ENCODE measurements at places on chromosomes 3 and 15.

- peak; percentile 26 for DNase-seq
Observed at GRCh38 chr3:65005486-65005885, 317.7 kb upstream of the ADAMTS9 start.

DNA sequence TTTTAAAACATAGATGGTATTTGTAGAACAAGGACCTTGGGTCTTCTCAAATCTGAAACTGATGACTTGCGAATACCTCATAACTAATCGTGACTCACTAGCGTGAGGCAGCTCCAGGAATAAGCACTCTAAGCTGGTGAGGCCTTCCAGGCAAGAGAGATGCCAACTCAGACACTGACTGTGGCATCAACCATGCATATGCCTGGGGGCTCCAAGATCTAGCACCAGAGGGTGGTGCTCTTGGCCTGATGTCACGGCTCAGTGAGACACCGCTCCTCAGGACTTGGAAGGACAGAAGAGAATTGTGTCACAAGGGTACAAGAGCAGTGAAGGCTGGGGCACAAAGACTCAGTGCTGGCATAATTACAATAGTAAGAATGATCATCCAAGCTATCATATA is 125.0 kb upstream of the TRIM42 start:
- peak; percentile 2 for DNase-seq

DNA sequence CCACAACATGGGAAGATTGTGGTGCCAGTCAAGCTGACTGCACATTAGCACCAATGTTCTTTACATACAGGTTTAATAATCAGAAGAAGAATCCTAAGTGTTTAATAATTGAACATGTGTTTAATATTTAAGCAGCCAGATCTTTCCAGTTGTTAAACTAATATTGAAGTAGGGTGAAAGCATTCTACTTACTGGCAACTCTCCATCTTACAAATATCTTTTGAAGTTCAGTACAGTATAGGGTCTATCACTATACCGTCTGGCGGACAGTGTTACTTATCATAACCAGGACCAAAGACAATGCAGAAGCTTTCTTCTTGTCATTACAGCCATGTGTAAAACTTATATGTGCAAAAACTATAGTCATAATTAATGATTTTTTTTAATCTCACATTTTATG is 376.4 kb downstream of the CNTN6 start:
- no peak for DNase-seq

GRCh38 chr3:183252118-183252782 is 803 bp upstream of the B3GNT5 start:
- DNase-seq, result no peak

DNA sequence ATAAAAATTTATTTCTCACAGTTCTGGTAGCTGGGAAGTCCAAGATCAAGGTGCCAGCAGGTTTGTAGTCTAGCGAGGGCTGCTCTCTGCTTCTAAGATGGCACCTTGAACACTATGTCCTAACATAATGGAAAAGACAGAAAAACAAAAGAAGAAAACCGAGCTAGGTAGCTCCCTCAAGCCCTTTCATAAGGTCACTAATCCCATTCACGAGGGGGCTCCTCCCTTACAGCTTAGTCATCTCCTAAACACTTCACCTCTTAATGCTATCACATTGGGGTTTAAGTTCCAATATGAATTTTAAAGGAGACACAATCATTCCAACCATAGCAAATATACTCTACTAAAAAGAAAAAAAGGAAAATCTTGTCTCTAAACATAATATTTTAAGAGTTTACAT is 23.6 kb downstream of the GOLGA6D start:
- DNase-seq, result no peak

DNA sequence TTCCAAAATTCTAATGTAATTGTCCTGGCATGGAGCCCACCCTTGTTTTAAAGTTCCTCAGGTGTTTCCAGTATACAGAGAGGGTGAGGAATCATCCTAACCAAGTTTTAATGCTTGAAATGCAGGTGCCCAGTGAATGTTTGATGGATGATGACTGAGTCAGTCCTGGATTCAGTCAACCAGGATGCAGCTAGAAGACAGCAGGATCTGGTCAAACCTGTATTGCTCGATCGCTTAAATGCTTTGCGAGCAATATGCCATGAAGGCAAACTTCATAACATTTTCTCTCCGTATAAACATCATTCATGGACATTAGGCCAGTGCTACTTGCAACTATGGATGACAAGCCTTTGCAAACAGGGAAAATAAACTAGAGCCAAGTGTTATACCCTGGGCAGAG is 591.2 kb downstream of the RSL24D1 start:
- no peak for DNase-seq

Data from AG10803 (cell line).